GM12865 (cell line): ENCODE measurements at places on chromosomes 6 and 20.

- peak; percentile 26 for DNase-seq
Observed at GRCh38 chr6:148747471-148748165, 788 bp downstream of the UST start.

DNA sequence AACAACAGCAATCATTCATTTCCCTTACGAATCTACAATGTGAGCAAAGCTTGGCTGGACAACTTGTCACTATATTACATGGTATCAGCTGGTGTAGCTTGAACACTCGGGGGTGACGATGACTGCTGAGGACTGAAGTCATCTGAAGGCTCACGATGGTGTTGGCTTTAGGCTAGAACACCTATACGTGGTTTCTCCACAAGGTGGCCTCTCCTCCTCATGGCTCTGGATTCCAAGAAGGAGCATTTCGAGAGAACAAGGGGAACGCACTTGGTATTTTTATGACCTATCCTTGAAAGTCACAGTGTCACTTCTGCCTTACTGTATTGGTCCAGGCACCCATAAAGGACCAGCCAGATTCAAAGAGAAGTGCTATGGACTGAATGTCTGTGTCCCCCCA, 37.5 kb upstream of the ADGRF1 start:
- no peak for DNase-seq

- DNase-seq: no peak
Observed at GRCh38 chr6:107931894-107932293, 26.1 kb downstream of the SEC63 start.

DNA sequence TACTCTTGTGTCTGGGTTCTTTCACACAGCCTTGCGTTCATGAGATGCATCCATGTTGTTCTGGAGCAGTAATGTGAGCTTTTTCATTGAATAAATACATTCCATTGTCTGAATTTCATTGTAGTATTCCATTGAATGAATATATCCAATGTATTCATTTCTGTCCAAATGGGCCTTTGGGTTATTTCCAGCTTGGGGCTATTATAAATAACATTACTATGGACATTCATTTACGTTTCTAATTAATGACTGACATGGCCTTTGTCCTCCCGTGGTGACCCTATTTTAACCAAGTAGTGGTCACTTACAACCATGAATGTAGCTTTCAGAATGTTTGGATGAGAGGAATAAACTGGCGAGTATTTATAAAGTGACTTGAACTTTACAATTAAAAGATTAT, 30.1 kb upstream of the NAA20 start:
- DNase-seq: no peak

- DNase-seq: no peak
Observed at GRCh38 chr6:87350516-87350915, 5.9 kb downstream of the C6orf163 start.

DNA sequence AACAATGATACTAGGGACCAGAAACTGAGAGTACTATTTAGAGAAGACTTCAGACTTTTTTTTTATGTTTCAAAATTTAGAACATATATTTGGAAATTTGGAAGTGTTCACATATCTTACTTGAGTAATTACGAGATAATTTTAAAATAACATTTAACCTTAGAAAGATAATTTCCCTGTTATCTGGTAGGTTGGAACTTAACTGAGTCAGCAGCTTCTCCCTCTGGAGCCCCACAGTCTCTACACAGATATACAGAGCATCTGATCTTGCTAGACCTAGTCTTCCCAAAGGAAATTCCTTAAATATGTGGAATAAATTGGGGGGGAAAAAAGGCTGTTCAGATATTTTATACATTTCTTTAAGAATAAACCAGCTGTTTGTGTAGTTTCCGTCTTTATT, 48.6 kb downstream of the TSPYL4 start:
- DNase-seq: no peak

- no peak for DNase-seq
Observed at GRCh38 chr6:161401587-161402309, 127.9 kb upstream of the AGPAT4 start.
